ENCODE measurements at places on chromosomes 7 and 10.

DNA sequence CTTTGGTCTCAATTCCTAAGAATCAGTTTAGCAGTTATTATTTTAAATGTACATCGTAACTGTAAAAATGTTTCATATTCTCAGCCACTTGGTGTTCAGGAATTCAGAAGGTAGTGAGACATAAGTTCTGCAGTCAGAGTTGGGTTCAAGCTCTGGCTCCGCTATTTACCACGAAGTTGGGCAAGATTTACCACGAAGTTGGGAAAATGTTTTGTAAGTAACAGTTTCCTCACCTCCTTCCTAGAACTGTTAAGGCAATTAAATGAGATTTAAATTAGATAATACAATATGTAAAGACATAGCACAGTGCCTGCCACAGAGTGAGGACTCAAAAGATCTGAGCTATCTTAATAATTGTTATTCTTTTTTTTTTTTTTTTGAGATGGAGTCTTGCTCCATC, 16.3 kb upstream of the ABLIM1 start:
- DNase-seq, result no peak

DNA sequence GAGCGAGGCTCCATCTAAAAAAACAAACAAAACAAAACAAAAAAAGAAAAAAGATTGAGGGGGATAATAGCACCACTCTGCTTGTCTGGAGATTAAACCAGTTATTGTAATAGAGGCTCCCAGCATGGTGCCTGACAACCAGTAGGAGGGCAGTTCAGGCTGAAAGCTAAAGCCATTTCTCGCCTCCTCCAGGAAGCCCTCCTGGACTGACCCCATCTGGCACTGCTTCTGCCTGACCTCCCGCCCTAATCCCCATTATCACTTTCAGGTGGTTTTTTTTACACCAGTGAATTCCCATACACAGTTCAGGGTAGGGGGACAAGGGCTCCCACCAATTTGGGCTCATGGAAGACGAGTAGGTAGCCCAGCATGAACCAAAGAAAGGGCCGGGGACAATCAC, 8.8 kb upstream of the ELN start:
- no peak for DNase-seq

GRCh38 chr7:16874066-16874465, 7.7 kb downstream of the AGR3 start:
- no peak for DNase-seq

- DNase-seq, result no peak
Observed at GRCh38 chr7:47787249-47788069, 160.8 kb downstream of the PKD1L1 start.

- no peak for DNase-seq
Observed at GRCh38 chr7:98296833-98297232, 15.3 kb downstream of the BRI3 start.

DNA sequence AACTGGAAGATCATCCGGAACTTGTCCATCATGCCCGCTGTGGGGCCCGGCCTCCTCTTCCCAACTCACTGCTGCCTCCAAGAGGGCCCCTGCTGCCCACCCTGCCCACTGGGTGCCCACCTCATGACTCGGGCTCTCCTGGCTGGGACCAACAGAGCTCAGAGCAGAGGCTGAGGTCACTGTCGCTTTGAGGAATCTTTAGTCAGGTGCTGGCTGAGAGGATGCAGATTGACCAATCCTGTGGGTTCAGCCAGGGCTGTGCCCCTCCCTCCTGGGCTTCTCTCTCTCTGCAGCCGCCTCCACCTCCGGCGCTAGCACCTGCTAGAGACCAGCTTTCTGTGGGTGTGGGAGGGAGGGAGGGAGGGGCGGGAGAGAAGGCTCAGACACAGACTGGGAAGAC, at the start of gene CALHM1:
Gene CALHM1, minus strand, starts transcription at position 181 of the 400 bp plus-strand sequence. Its CDS starts 149 bp downstream, at position 32.
- DNase-seq, result no peak

GRCh38 chr7:123653162-123653561, 2.5 kb upstream of the LMOD2 start:
- DNase-seq, result no peak

DNA sequence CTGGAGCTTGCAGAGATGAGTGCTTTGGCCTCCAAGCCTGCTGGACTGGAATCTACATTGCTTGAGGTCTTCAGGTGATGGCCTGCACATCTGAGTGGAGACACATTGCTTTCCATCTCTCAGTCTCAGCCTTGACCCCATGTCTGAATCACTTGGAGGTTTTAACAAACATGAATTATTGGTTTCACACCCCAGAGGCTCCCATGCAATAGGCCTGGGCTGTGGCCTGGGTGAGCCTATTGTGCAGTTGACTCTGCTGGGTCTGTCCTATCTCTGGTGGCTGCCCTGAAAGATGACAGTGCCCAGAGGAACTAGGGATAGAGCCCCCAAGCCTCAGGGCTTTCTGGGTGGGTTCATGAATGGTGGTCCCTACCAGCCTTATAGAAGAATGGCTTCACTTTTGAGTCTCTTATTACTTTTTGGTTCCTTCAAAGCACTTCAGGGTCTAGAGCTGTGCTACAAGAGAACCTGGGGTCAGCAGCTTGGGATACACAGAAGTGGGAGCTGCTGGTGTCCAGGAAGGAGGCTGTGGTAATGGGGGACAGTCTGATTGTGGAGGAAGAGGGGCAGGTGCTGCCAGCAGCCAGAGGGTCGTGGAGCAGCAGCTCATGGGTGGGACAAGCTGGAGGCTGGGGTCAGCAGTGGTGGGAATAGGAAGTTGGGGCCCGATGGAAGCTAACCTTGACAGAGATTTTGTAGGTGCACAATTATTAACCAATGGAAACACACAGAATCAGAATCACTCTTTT, 5.5 kb downstream of the RAMP3 start:
- no peak for DNase-seq

GRCh38 chr10:128096486-128097199, 29.6 kb downstream of the MKI67 start:
- DNase-seq, result no peak

DNA sequence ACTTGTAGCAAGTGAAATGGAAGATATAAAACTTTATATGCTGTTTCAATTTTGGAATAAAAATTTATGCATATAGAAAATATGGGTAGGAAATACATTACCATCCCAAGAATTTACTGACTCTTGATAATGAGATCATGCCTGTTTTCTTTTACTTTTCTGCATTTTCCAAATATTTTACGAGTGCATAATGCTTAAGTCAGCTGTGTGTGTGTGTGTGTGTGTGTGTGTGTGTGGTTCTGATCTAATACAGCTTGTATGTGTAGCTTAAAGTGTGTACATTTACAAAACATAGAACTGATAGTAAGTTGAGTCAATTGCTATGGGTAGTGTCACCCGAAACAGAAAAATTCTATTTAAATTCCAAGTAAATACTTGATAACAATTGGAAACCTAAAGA, 315.9 kb upstream of the LRRN3 start:
- no peak for DNase-seq

DNA sequence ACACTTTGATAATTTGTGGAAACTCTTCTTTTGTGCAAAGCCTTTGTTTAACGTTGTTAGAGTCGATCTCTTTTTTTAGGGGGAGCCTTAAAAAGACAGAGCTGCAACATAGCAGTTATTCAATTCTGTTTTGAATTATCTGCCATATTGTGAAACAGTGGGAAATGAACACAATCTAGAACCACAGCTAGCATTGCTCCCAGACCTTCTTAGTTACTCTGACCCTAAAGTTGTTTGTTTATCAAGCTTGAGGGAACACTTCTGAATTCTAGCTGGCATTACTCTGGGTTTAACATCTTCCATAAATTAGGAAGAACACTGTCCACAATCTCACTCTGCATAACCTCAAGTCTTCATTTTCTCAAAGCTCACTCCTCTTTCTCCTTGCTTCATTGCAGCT, 217.7 kb downstream of the PRKG1 start:
- DNase-seq, result no peak

GRCh38 chr10:29829776-29830175, 195.0 kb upstream of the SVIL start:
- DNase-seq, result no peak

- no peak for DNase-seq
Observed at GRCh38 chr7:95556777-95557176, 39.5 kb downstream of the PDK4 start.

- no peak for DNase-seq
Observed at GRCh38 chr7:2820508-2820934, 23.6 kb downstream of the GNA12 start.

- DNase-seq, result no peak
Observed at GRCh38 chr10:30014511-30014910, 44.9 kb downstream of the JCAD start.

DNA sequence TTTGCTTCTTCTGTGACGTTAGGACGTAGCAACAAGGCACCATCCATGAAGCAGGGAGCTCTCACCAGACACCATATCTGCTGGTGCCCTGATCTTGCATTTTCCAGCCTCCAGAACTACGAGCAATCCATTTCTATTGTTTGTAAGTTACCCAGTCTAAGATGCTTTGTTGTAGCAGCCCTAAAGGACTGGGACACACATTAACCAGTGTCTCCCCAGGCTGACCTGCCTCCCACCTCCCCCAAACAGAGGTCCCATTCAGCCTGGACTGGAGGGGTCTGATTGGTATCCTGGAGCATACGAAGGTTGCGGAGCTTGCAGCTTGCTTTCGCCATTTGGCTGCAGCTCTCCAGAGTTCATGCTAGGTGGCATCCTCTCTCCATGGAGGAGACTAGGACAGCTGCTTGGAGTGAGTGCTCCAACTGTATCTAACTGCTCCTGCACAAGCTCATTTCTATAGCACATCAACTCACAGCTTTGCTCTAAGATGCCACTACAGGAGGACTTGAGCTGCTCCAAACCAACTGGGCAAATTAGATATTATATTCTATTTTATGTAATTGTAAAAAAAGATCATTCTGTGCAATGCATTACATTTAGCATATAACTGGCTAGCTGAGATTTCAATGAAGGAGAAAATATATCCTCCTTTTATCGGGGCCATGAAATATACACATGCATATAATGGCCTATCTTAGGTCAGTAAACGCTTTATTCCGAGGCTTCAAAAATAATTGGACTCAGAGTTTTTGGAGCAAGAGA, 8.0 kb upstream of the GRK5 start:
- DNase-seq, result no peak

DNA sequence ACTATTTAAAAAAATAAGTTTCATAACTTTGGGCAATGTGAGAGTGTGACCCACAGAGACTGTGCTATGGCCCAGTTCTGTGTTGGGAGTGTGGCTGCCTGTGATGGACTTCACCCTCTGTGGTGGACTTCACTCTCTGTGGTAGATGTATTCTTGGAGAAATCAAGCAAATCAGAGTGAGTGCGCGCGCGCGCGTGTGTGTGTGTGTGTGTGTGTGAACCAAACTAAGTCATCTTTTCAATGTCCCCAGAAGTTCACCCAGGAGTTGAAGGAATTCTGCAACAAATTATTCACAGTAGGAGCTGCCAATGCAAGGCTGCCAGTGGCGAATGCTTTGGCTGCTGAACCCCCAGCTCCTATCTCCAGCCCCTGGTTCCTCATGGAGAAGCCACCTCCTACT, 184.5 kb downstream of the ADAM12 start:
- DNase-seq, result no peak

- DNase-seq, result no peak
Observed at GRCh38 chr7:85220651-85221050, 33.8 kb upstream of the SEMA3D start.

- DNase-seq, result no peak
Observed at GRCh38 chr7:128869138-128869943, 6.7 kb downstream of the ATP6V1F start.

Measured in NCI-H524 treated with DMSO at 0.1 percent for 48 hours (cell line).